Type B pancreatic cell (in vitro differentiated cells): ENCODE measurements at places on chromosomes 3 and 15. TPM values are rescaled to one million over a fixed set of nuclear protein-coding genes. Genes with fewer than 3 reads are reported as not detected.

PLSCR4 gene
- 3.4 and 6.0 TPM in 2 replicates for total RNA-seq

ICE2 gene
- 51.1 and 67.1 TPM in 2 replicates for total RNA-seq

TTBK2 gene
- total RNA-seq: 8.0 and 16.1 TPM in 2 replicates

MAPK6 gene
- 56.6 and 57.9 TPM in 2 replicates for total RNA-seq

MME gene
- total RNA-seq: 50.3 and 65.8 TPM in 2 replicates

SPESP1 gene
- not detected in 2 replicates for total RNA-seq

RHOV gene
- total RNA-seq: 19.3 and 43.3 TPM in 2 replicates

SV2B gene
- total RNA-seq: 1.7 and 3.1 TPM in 2 replicates

KIF23 gene
- total RNA-seq: 31.8 and 48.1 TPM in 2 replicates
